ENCODE measurements at places on chromosomes 1 and 21.

- DNase-seq = no peak
Observed at GRCh38 chr1:97167246-97167645, 445.7 kb downstream of the PTBP2 start.

DNA sequence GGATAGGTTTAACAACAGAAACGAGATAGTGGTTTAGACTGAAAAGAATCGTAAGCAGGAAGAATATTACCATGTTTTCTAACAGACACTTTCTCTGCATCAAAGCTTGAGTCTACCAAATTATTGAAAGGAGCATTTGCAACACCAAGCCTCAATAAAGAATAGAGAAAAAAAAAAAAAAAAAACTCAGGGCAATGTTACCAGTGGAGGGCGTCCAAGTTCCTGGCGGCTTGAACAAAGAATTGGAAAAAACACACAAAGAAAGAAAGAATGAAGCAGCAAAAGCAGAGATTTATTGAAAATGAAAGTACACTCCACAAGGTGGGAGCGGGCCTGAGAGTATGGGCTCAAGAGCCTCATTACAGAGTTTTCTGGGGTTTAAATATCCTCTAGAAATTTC, 686.5 kb upstream of the ADGRL2 start:
- DNase-seq = no peak

DNA sequence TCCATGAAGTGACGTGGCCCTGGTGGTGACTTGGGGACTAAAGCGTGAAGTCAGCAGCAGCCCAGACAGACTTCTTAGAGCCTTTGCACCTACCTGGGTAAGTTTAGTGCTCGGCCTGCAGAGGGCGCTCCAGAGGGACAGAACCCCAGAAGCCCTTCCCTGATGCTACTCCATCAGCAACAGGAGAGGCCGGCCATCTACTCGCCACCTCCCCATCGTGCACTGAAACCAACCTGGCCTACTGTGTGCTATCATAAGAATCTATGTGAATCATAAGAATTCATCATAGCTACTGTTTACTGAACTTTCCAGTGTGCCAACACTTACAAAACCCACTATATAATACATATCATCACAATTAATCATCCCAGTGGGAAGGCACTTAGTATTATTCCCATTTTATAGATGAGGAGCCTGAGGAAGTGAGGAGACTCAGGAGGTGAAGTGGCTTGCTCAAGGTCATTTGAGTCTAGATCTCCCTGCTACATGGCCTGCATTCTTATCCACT, 7.9 kb upstream of the EDN2 start:
- peak; percentile 12 for DNase-seq

- no peak for DNase-seq
Observed at GRCh38 chr21:22250355-22250754, 1252.1 kb downstream of the NCAM2 start.

DNA sequence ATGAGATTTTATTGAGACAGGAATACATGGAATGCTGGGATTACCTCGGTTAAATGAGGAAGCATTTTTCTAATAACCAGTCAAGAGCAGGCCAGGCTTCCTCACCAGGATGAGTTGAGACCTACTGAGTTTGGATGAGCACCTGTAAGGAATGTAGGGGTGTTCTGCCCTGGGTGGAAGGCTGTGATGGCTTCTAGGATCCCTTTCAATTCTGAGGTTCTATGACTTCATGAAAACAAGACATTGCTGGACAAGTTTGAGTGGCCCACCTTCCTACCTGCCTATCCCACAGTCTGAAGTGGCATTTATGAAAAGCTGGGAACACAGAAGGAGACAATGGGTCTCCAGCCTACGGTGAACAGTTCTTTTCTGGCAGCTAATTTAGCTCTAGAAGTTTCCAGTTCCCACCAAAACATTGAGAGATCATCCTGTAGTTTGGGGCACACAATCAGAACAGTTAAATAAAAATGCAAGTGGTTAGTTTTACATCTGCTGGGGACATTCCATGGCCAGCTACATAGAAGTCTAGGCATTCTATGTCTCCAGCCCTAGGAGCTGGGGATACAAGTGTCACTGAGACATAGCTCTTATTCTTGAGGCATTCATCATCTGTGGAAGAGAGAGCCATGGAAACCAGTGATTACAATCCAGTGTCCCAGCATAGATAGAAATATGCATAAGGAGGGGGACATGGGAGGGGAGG, 51.3 kb upstream of the TSPAN2 start:
- no peak for DNase-seq

GRCh38 chr1:115337633-115338456, at the start of gene NGF:
Gene NGF (minus strand): TSS chr1:115338249. CDS start chr1:115286795, 51,454 bp downstream.
- no peak for DNase-seq

DNA sequence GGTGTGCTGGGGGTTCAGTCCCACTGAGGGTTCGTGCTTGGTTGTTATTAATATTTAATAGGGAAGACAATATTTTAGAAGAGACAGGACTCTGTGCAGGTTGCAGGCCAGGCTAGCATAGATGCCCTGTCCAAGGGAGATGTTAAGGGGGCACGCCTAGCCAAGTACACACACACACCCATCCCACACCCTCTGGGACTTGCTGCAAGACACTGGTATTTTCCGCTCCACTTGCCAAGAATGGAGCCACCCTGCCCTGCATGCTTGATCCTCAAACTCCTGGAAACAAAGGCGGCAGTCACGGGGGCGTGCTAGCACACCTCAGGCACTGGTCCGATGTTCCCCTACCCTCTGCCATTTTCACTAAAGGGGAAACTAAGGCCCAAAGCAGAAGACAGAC, 99.1 kb downstream of the MRPL37 start:
- DNase-seq = no peak

GRCh38 chr1:27275696-27276095, 41.3 kb downstream of the WDTC1 start:
- no peak for DNase-seq

DNA sequence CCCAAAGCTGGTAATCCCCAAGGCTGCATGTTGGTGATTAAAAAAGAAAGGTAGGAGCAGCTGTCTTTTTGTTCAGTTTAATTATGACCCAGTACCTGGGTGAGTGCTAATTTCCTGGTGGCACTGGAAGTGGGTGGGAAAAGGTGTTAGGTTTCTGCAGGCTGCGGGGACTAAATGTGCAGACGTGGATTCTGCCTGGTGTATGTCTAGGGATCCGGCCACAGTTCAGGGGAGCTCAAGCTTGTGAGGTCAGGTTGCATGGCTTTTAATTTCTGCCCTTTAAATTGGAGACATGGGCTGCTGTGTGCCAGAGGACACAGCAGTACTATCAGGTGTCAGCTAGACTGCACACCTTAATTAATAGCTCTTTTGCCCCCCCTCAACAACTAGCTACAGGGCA, 20.3 kb upstream of the TBX19 start:
- DNase-seq = no peak

- DNase-seq = peak; percentile 37
Observed at GRCh38 chr21:38984982-38985567, 179.3 kb downstream of the ETS2 start.

DNA sequence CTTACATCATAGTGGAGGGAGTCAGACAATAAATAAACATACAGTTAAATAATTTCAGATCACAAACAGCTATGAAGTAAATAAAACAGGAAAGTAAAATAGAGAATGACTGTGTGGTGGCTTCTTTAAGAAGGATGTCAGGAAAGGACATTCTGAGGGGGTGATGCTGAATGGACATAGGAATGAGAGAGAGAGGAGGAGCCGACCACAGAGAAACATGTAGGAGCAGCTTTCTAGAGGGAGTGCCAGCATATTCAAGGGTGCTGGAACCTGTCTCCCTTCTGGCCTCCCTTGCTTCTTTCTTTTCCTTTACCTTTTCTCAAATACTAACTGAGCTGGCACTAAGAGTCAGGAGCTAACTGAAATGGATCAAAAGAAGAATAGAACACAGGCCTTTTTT, 20.5 kb upstream of the BCL10 start:
- no peak for DNase-seq
